Kidney (tissue), 22 donors: ENCODE measurements at places on chromosomes 2 and 18.
A peak's percentile ranks its signal among the peaks of the same experiment; 100 is the strongest.

DNA sequence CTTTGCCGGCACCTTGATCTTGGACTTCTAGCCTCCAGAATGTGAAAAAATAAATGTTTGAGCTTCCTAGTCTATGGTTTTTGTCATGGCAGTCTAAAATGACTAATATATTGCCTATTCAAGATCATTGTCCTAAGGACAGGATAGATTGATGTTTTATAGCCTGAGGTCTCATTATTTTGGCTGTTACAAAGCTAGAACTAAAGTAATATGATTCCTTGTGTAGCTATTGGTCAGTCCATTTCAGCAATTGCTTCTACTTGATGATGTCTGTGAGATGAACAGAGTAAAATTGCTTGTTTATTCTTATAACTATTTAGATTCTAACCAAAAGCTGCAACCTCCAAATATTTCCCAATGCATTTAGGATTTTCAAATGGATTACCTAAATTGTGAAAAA, 145.0 kb downstream of the HRH4 start:
- H3K36me3 ChIP-seq, result no peaks in the 10 kb centered on the region
- H3K27me3 ChIP-seq, result no peaks in the 10 kb centered on the region
- no peaks in the 10 kb centered on the region for H3K4me1 ChIP-seq

- H3K36me3 ChIP-seq, result no peaks in the 10 kb centered on the region
- no peak overlapping the region for H3K27ac ChIP-seq
- H3K4me3 ChIP-seq, result no peak overlapping the region
- DNase-seq, result no peak
- H3K27me3 ChIP-seq, result peaks cover 2% of the 10 kb centered on the region
These were observed 11.2 kb downstream of the CELF4 start for GRCh38 chr18:37554399-37554787.

- H3K36me3 ChIP-seq, result no peaks in the 10 kb centered on the region
- no peak for DNase-seq
- no peak overlapping the region for H3K4me3 ChIP-seq
- H3K27me3 ChIP-seq, result no peaks in the 10 kb centered on the region
These were observed 3.2 kb upstream of the DDX1 start for GRCh38 chr2:15588329-15588919.

DNA sequence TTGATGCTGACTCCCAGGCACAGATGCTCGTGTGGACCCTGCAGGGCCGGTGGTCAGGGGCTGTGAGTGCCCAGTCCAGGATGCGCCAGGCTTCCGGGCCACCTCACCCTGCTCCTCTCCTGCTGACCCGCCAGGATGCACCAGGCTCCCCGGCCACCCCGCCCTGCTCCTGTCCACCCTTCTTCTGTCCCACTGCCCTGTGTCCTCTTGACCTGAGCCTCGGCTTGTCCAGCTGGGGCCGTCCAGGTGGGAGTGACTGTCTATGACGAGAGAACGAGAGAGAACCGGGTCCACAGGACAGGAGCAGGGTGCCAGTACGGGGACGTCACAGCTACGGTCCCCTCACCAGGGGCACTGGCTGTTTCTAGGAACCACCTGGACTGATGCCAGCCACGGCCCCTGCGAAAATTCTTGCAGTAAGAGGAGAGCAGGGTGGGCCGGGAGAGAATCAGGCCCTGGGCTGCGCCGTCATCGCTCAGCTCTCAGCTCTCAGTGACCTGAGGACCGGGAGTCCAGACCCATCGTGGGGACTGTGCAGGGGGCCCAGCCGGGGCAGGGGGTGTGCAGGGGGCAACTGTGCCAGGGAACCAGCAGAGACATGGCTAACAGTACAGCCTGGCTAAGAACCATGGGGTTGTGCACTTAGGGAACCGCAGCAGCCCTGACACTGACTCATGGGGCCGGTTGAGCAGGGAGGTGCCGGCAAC, 12.9 kb upstream of the NFATC1 start:
- no peak overlapping the region for H3K4me3 ChIP-seq
- no peak for DNase-seq
- H3K36me3 ChIP-seq, result no peaks in the 10 kb centered on the region
- H3K27ac ChIP-seq, result no peak overlapping the region
- no peaks in the 10 kb centered on the region for H3K27me3 ChIP-seq
- no peaks in the 10 kb centered on the region for H3K4me1 ChIP-seq

DNA sequence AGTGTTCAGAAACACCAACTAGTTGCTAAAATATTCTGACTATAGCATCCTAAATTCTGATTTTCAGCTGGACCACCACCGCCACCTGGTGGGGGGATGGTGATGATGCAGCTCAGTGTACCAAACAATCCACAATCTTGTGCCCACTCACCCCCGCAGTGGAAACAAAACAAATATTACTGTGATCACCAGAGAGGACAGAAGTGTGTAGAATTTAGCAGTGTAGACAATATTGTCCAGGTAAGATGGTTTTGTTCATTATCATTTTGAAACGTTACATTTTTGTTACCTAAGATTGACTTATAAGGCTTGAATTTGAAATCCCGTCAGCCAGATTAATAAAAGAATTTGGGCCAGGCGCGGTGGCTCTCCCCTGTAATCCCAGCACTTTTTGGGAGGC, 31.7 kb upstream of the UBXN4 start:
- H3K4me1 ChIP-seq, result no peaks in the 10 kb centered on the region
- H3K4me3 ChIP-seq, result no peak overlapping the region
- H3K27me3 ChIP-seq, result no peaks in the 10 kb centered on the region
- peak; percentile 53 for DNase-seq
- no peak overlapping the region for H3K27ac ChIP-seq

GRCh38 chr2:42317486-42317885, 43.5 kb downstream of the COX7A2L start:
- H3K27ac ChIP-seq, result no peak overlapping the region
- no peak for DNase-seq
- H3K4me3 ChIP-seq, result no peak overlapping the region
- H3K4me1 ChIP-seq, result no peaks in the 10 kb centered on the region
- H3K36me3 ChIP-seq, result peaks cover 15% of the 10 kb centered on the region
